NCI-H82 (cell line): ENCODE measurements at places on chromosomes 13 and 19.

GRCh38 chr13:44165221-44165888 is 208.3 kb upstream of the SERP2 start:
- DNase-seq = no peak

- DNase-seq = peak; percentile 89
Observed at GRCh38 chr13:23980160-23980551, 82.9 kb upstream of the C1QTNF9B start.

GRCh38 chr13:40578055-40578454 is 88.4 kb downstream of the FOXO1 start:
- DNase-seq = peak; percentile 94

DNA sequence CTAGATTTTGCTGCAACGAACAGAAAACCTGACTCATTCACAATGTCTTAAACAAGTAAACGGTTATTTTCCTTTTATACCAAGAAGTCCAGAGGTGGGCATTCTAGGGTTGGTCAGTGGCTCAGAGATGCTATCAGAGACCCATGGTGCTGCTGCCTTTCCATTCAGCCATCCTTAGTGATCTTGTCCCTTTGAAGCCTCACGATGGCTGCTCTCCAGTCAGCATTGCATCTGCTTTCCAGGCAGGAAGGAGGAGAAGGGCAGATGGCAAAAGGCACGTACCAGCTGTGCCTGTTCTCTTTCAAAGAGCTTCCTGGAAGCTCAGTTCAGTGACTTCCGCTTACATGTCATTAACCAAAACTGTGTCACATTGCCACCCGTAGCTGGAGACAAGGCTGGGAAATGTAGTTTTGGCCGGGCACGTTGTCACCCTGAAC is 30.1 kb downstream of the WDFY2 start:
- peak; percentile 97 for DNase-seq

DNA sequence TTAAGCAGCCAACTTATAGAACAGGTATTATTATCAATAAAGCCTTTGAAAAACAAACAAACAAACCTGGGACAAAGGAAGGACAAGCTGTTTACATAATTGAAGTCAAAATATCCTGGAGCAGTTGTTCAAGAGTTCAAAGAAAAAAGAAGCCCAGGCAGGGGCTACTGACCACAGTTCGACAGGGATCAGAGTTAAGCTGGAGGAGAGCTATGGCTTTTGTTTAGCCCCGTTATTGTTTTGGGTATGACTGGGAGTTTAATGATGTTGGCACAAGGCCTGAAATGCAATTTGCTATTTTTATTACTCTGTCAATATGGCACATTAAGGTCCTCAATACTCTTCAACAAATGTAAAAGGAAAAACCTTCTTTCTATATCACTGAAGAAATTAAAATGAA is 624.4 kb upstream of the KLHL1 start:
- DNase-seq = no peak

- DNase-seq = no peak
Observed at GRCh38 chr13:104327211-104327610, 1261.0 kb upstream of the SLC10A2 start.

DNA sequence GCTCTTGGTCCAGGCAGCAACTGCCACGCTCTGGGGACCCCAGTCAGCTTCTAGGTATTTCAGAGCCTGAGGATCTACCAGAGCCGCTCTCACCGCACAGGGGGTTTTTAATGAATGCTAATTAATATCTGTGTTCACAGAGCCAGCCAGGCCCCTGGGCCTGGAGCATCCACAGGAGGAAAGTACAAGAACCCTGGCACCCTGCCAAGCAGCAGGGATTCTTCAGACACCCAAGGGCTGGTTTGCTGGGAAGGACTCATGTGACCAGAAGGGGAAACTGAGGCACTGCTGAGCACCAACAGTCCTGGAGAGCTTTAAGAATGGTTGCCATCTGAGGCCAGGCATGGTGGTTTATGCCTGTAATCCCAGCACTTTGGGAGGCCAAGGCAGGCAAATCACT is 38.0 kb upstream of the ADGRE5 start:
- DNase-seq = peak; percentile 46

DNA sequence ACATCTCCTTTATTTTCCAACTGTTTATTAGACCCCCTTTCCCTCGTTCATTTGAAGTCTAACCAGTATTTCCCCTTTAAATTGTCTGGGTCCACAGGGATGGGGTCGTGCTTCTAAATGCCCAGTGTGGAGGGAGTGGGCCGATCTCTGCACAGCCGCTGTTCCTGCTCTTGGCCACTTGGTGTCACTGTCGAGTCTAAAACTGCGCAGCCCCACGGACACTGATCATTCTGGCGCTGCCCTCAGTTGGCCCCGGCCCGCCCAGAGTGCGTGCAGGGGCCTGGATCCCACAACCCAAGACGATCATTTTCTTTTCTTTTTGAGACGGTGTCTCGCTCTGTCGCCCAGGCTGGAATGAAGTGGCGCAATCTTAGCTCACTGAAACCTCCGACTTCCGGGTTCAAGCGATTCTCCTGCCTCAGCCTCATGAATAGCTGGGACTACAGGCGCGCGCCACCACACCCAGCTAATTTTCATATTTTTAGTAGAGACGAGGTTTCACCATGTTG is 12.0 kb downstream of the WDR88 start:
- peak; percentile 77 for DNase-seq

DNA sequence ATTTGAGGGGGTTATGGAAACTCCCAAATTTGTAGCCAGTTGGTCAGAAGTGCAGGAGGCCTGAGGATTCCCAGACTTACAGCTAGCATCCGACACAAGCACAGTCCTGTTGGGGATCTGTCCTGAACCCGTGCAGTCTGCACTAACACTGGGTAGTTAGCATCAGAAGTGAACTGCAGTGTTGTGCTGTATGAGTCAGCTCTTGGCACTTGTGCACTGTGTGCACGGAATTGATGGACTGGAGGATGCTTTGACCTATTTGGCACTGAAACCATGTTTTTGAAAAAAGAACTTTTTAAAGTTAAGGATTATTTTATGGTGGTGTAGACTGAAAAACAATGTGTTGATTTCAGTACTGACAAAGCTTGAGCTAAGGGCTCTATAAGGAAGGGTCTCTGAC is 279.0 kb downstream of the NHLRC3 start:
- no peak for DNase-seq
